ELF-1 (cell line): ENCODE measurements at places on chromosomes 7 and 10.

- no peak for DNase-seq
Measured at GRCh38 chr10:20635570-20635969, 261.5 kb downstream of the NEBL start.

GRCh38 chr7:142231716-142232115 is 26.1 kb downstream of the PRSS58 start:
- peak; percentile 67 for DNase-seq

DNA sequence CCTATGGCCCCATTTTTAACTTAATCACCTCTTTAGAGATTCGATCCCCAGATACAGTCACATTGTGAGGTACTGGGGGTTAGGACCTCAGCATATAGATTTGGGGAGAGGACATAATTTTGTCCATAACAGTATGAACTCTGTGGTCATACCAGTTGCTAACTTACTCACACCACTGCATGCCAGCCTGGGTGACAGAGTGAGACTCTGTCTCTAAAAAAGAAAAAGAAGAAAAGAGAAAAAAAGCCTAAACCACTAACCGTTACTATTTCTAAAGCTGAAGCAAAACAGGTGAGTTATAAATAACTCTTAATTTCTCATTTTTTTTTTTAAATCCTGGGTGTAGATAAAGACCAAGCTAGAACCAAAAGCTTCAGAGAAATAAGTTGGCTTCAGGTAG is 155.1 kb upstream of the AUTS2 start:
- no peak for DNase-seq

GRCh38 chr7:8800986-8801385 is 367.6 kb downstream of the NXPH1 start:
- DNase-seq, result no peak

DNA sequence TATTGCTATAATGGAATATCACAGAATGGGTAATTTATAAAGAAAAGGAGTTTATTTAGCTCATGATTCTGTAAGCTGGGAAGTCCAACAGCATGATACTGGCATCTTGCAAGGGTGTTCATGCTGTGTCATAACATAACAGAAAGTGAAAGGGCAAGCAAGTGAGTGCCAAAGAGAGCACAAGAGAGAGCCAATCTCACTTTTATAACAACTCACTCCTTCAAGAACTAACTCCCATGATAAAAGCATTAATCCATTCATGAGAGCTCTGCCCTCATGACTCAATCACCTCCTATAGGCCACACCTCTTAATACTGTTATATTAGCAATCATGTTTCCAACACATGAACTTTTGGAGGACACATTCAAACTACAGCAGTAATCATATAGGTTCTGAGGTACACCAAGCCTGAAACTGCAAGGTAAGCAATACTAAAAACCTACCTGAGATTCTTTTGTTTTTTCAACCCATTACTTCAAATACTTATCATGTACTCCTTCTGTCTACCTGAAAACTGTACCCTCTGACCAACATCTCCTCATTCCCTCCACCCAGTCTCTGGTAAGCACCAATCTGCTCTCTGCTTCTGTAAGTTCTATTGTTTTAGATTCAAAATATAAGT is 219.7 kb downstream of the MTERF1 start:
- DNase-seq, result no peak

GRCh38 chr7:18893156-18893555 is 224.3 kb downstream of the TWIST1 start:
- no peak for DNase-seq

GRCh38 chr7:12570534-12571461 is at the start of gene SCIN:
SCIN (plus strand) TSS chr7:12570720; CDS start chr7:12570787, 67 bp downstream.
- peak; percentile 45 for DNase-seq

DNA sequence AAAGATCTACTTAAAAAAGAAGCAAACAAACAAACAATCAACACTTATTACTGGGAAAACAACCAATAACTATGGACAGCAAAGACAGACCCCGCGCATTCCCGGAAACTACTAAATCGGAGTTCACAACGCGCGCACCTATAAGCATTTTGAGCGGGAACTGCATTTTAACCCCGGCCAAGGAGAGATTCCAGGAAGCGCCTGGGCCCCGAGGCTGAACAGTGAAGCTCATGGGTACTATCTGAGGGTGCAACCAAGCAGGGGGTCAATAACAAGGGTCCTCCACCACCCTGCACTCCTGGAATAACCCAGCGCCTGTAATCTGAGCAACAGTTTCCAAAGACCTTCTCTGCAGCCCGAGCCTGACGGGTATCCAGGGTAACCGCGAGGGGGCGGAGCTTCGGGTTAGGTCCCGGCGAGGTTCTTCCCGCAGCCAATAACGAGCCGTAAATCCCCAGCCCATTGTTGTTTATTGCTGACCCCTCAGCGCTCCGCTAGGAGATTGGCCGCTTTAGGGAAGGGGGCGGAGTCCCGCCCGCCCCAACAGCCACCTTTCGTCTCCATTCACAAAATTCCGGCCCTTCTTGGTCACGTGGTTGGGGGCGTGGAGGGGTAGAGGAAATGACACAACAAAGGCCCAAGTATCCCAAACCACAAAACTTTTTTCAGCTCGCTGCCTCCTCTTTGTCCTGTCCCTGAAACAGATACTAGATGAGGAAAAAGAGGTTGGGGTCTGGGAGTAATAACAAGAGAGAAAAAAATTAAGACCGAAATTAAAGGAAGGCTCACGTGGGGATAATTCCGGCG is 1.7 kb upstream of the ETV1 start:
- DNase-seq, result peak; percentile 100

DNA sequence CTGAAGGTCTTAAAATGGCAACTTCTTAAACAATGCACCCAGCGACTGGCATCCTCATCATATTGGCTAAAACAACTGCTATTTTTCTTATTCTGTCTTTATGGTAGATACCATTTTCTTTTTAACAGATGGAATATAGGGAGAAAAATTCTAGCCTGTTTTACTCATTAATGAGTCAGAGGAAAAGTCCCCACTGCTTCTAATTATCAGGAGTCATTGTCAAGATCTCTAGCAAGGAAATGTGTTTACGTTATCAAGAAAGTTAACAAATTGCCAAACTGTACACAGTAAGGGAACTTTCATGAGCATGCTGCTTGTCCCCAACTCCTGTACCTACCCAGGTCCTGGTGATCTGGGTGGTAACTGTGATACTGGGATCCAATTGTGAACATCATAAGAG is 117.7 kb upstream of the KIAA1217 start:
- DNase-seq, result no peak

- DNase-seq, result no peak
Measured at GRCh38 chr7:22361320-22361719, 4.4 kb upstream of the RAPGEF5 start.

DNA sequence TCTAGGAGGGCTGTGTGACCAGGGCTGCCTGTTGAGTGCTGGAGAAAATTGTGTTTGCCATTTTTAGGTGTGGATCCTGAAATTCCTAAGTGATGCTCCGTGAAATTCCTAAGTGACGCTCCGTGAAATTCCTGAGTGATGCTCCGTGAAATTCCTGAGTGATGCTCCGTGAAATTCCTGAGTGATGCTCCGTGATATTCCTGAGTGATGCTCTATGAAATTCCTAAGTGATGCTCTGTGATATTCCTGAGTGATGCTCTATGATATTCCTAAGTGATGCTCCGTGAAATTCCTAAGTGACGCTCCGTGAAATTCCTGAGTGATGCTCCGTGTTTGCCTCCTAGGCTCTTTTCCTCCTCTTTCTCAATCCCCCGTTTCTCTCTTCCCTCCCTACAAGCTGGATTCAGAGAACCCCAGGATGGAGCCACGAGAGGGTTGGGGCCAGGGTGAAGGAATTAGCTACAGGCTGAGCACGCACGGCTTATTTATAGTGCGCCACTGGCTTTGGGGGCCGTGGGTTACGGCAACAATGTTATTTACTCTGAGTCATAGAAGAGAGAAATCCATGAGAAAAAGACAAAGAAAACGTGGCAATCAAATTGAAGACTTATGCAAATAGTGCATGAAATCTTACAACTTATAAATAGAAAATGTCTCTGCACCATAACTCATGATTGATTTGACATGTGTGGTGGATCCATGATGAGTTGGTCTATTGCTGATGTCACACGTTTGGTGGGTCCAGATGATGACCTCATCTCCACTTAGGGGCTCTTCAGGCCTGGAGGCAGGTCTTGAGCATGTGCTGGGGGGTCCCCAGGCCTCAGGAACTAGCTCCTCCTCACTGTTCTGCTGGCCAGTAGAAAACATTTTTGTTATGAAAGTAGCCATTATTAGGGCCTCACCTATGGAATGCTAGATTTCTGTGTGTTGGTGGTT is 224.6 kb downstream of the WDR37 start:
- DNase-seq, result no peak

GRCh38 chr7:131690441-131690840 is 134.0 kb upstream of the PODXL start:
- DNase-seq, result no peak

DNA sequence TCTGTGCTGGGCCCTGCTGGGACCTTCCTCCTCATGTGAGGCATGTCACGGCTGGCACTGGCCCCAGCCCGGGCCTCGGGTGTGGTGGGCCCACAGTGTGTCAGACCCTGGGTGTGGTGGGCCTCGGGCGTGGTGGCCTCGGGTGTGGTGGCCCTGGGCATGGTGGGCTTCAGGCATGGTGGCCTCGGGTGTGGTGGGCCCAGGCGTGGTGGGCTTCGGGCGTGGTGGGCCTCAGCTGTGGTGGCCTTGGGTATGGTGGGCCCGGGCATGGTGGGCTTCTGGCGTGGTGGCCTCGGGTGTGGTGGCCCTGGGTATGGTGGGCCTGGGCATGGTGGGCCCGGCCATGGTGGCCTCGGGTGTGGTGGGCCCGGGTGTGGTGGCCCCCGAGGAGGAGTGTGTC is 40.4 kb downstream of the NKX6-2 start:
- no peak for DNase-seq

GRCh38 chr7:3065724-3066143 is 22.1 kb upstream of the CARD11 start:
- DNase-seq, result peak; percentile 88

GRCh38 chr10:45461034-45461433 is 87.0 kb downstream of the ALOX5 start:
- DNase-seq, result no peak

GRCh38 chr10:80319318-80319717 is 29.9 kb upstream of the MAT1A start:
- DNase-seq, result no peak

DNA sequence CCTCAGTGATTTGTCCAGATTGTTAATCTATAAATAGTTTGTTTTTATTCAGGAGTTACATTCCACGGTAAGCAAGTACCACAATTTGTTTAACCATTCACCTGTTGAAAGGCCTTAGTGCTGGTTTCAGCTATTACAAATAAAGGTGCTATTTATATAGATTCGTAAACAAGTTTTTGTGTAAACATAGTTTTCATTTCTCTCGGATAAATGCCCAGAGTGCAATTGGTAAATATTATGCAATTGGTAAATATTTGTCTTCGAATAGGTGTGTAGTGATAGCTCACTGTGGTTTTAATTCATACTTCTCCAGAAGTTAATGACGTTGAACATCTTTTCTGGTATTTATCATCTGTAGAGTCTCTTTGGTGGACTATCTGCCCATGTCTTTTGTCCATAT is 76.4 kb upstream of the RSU1 start:
- DNase-seq, result no peak

- DNase-seq, result no peak
Measured at GRCh38 chr7:71594736-71595135, 462.8 kb downstream of the GALNT17 start.

- DNase-seq, result no peak
Measured at GRCh38 chr7:155951554-155952158, 139.4 kb upstream of the SHH start.

DNA sequence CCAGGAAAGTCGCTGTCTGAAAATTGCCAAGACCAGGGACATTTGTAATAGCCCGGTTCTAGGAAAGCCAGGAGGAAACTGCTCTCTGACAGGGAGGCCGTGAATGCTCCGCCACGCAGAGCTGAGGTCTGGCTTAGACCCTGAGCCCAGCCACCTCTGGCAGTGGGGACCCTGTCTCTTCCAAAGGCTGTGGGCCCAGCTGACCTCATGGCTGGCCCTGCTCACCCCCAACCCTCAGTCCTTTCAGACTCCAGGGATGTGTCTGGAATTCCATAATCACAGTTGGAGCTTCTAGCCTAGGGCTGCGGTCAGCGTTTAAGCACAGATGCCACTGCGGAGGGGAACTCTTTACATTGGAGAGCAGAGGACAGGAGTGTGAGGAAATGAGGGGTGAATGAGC is 6.6 kb upstream of the VIPR2 start:
- DNase-seq, result peak; percentile 14
